ENCODE measurements at places on chromosomes 5 and 9.

DNA sequence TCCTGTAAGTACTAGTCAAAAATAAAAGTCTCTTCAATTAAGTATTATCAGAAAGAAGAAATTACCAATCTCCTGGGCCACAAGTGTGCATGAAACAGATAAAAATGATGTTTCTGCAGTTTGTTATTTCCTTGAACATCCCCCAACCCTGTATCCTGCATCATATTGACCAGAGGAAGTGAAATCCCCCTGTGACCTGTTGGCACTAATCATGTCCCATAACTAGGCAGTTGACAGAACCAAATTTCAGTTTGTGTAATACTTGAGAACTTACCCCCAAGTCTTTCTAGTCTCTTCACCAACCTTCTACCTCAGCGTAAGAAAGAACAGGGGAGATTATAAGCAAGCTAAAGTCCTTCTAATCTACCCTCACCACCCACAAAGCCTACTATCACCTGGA, 368.2 kb upstream of the PDE4D start:
- DNase-seq = no peak

- no peak for DNase-seq
These were observed 2.0 kb upstream of the DOLPP1 start for GRCh38 chr9:129078691-129079503.

GRCh38 chr9:84151236-84151635, 170.6 kb downstream of the RMI1 start:
- DNase-seq = no peak

- DNase-seq = no peak
These were observed 29.1 kb downstream of the GFPT2 start for GRCh38 chr5:180323941-180324600.
